Thymus (tissue), 14 donors: ENCODE measurements at places on chromosomes 2 and 18. TPM values are rescaled to one million over a fixed set of nuclear protein-coding genes. Genes with fewer than 3 reads are reported as not detected.

DNA sequence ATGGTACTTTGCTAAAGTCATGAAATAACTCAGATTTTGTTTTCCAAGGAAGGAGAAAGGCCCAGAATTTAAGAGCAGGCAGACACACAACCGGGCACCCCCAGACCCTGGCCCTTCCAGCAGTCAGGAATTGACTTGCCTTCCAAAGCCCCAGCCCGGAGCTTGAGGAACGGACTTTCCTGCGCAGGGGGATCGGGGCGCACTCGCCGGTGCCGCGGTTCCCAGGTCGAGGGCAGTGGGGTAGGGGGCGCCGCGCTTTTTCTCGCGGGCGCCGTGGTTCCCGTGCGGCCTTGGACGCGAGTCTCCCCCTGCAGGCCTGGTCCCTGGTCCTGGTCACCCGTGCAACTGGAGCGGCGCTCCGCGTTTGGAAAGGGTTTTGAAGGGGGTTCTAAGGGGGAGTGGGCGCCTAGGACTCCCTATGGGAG, 1.2 kb downstream of the ZNF236 start:
- H3K4me1 ChIP-seq, result peaks cover 29% of the 10 kb centered on the region
- H3K27ac ChIP-seq, result peak overlapping the region; percentile 96
- peak overlapping the region; percentile 98 for H3K4me3 ChIP-seq
- H3K27me3 ChIP-seq, result no peaks in the 10 kb centered on the region
- no peak for DNase-seq
- peaks cover 2% of the 10 kb centered on the region for H3K36me3 ChIP-seq

- H3K36me3 ChIP-seq, result no peaks in the 10 kb centered on the region
- no peak overlapping the region for H3K4me3 ChIP-seq
- no peak overlapping the region for H3K27ac ChIP-seq
Measured at GRCh38 chr2:126954831-126955230, 56.1 kb downstream of the TEX51 start.

- peaks cover 73% of the 10 kb centered on the region for H3K27me3 ChIP-seq
- DNase-seq, result no peak
- no peak overlapping the region for H3K27ac ChIP-seq
Measured at GRCh38 chr2:170813611-170814532, 2.8 kb upstream of the GAD1 start.

The CFAP221 gene
- total RNA-seq, result 0.14 TPM

The SULT1C4 gene
- 3.6 TPM for total RNA-seq

The LOXHD1 gene
- total RNA-seq, result 0.24 TPM

The PKP4 gene
- total RNA-seq, result 22.5 TPM

The CRIM1 gene
- total RNA-seq, result 9.1 TPM
